ENCODE measurements at places on chromosomes 11 and 22.

GRCh38 chr22:45996241-45997076 is 19.5 kb upstream of the WNT7B start:
- DNase-seq = peak; percentile 87

GRCh38 chr11:1121813-1122663 is 35.7 kb upstream of the MUC5AC start:
- DNase-seq = no peak

GRCh38 chr11:126053415-126054286 is 9.0 kb downstream of the CDON start:
- DNase-seq = no peak

- DNase-seq = no peak
Measured at GRCh38 chr11:13302420-13302958, 24.9 kb downstream of the BMAL1 start.

- no peak for DNase-seq
Measured at GRCh38 chr11:130761560-130762220, 154.6 kb downstream of the SNX19 start.

DNA sequence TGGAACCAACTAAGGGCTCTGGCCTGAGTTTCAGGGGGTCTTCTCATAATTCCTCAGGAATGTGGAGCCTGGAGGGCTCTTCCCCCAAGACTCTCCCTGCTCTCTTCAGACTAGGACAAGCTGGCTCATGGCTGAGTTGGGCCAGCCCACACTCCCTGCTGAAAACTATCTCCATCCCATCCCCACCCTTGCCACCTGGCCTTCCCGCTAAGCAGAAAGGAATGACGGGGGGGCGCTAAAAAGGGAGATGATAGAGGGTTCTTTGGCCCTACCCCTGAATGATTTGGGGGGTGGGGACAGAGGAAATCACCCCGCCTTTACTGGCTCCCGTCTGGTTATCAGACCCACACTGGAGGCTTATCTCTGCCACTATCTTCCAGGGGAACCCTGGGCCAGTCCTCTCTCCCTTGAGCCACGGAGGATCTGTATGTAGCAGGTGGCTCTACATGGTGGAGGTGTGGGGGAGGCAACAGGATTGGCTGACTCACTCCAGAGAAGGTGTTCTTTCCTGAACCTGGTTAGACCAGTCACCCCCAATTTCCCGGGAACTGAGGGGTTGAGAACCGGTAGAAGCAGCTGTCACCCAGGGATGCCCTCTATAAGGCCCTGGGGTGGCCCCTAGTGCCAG is 5.7 kb downstream of the SMTN start:
- DNase-seq = no peak

GRCh38 chr11:86513746-86514373 is 139.2 kb downstream of the CCDC81 start:
- no peak for DNase-seq

DNA sequence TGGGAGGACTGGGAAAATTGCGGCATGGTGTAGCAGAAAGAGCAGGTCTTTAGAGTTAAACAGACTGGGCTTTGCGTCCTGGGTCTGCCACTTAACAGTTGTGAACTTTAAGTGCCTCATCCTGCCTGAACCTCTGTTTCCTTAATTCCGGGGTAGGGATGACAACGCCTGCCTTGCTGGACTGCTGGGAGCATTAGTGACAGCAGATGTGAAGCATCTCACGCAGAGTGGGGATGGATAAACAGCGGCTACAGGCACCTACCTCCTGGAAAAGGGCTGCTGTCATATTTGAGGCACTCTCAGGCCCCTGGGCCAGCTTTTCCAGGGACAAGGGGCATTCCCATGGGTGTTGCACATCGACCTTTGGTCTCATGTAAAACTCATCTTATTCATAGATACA is 572.2 kb downstream of the TBC1D22A start:
- DNase-seq = no peak

GRCh38 chr11:113532697-113533424 is 57.7 kb upstream of the DRD2 start:
- peak; percentile 59 for DNase-seq

DNA sequence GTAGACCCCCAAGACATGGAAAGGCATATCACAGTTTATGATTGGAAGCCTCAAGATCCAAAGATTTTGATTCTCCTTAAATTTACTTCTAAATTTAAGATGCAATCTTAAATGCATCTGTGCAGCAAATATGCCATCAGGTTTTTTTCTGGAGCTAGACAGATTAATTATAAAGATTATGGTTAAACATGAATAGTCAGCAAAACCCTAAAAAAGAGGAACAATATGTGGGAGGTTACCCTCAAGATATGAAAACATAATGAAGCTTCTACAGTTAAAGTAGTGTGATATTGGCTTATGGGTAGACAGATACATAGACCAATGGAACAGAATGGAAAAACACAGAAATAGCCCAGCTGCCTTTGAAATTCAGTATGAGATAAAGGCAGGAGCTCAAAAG is 31.7 kb downstream of the OR8B12 start:
- DNase-seq = peak; percentile 34

GRCh38 chr11:12778240-12778905 is 104.2 kb downstream of the TEAD1 start:
- no peak for DNase-seq

- DNase-seq = peak; percentile 62
Measured at GRCh38 chr11:10918698-10919097, 60.8 kb upstream of the ZBED5 start.

- no peak for DNase-seq
Measured at GRCh38 chr11:63843041-63843440, 4.1 kb downstream of the MARK2 start.

DNA sequence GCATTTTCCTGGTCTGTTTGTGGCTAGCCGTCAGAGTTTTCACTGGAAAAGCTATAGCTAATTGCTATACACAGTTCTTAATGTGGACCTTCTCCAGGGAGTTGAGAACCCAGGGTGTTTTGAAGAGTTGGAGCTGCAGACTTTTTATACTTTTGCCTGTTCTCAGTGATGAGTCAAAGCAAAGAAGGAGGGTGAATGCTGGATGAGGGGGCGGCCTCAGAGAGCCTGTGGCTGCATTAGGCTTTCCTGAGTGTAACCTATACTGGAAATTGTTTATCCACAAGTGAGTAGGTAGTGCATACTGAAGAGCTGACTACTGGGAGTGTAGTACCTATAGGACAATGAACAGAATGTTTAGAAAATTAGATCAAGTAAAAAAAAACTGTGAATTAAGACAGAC is 79.7 kb upstream of the HORMAD2 start:
- DNase-seq = no peak

DNA sequence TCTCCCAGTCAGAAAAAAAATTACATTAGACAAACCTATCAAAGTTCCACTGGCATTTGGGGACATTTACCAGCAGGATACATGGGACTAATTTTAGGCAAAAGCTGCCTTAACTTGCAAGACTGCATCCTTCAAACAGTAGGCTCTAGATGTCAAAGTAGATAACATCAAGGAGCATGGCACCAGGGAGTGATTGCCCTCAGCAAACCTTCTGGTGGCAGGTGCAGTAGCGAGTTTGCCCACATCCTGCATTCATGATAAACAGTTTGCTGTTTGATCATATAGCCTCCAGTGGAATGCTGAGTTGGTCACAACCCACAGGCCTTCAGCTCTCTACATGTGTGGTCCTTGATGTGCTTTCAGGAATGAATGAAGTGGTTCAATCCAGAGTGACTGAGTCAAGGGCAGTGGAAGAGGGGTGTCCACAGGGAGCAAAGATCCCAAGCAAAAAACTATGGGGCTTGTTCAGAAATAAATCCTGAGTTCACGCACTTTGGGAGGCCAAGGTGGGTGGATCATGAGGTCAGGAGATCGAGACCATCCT is 12.0 kb downstream of the SCGB1D2 start:
- DNase-seq = no peak

- DNase-seq = no peak
Measured at GRCh38 chr11:64911142-64911541, 5.9 kb downstream of the ATG2A start.

GRCh38 chr11:14262271-14262846 is 96.6 kb downstream of the RRAS2 start:
- DNase-seq = no peak

- peak; percentile 41 for DNase-seq
Measured at GRCh38 chr11:111541254-111542061, 938 bp downstream of the LAYN start.

- DNase-seq = peak; percentile 31
Measured at GRCh38 chr11:94924171-94924572, 49.2 kb downstream of the CWC15 start.

All from common myeloid progenitor, CD34-positive (primary cell).